Stimulated activated CD4-positive, alpha-beta T cell treated with anti-CD3 and anti-CD28 coated beads, TNF-alpha, amount 100 ng/mL, for 1 hour (primary cell): ENCODE measurements at places on chromosomes 3 and 15.
A peak's percentile ranks its signal among the peaks of the same experiment; 100 is the strongest.

GRCh38 chr3:63354160-63354559 lies 76.1 kb downstream of the SYNPR start:
- DNase-seq: no peak

DNA sequence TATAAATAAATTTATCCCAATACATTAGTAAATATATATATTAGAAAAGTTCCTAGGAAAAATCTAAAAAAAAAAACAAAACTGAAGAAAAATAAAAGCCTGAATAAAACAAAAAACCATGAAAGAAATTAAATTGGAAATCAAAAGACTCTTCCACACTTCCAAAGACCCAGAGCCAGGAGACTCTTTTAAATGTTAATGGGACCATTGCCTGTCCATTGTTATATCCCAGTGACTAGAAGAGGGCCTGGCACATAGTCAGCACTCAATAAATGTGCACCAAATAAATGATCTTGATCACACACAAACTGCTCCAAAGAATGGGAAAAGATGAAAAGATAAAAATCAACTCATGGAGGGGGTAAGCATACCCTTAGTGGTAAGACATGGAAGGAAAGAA lies 51.3 kb upstream of the CLDN18 start:
- no peak for DNase-seq

DNA sequence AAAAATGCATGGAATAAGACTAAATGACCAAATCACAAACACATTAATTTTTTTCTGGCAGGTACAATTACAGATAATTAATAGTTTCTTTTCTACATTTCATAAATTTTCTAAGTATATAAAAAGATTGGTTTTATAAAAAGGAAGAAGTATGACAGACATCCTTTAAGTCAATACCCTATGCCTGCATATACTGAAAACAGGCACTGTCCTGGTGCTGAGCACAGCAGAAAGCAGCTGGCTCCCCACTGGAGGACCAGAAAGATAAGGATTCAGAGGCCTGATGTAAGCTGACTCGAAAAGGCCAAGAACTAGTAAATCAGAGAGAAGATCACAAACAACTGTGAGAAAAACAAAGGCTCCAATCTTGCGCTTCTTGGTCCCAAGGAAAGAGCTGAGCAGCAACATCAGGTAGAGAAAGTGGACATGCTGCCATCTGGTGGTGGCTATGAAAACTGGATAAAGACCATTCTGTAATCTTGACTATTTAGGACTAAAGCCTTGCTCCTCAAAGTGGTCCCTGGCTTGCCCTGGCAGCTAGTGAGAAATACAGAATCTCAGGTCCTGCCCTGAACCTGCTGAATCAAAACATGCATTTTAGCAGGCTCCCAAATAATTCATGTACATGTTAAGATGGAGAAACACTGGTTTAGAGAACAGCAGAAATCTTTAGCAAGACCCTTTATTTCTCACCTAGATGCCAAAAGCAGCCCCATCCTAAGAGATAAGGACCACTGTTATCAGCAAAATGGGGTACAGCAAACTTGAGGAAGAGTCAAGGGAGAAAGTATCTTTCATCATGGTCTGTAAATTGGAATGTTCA lies 76.0 kb downstream of the TRANK1 start:
- DNase-seq: peak; percentile 22

GRCh38 chr15:57485869-57486268 lies 105.8 kb upstream of the MYZAP start:
- DNase-seq: no peak

DNA sequence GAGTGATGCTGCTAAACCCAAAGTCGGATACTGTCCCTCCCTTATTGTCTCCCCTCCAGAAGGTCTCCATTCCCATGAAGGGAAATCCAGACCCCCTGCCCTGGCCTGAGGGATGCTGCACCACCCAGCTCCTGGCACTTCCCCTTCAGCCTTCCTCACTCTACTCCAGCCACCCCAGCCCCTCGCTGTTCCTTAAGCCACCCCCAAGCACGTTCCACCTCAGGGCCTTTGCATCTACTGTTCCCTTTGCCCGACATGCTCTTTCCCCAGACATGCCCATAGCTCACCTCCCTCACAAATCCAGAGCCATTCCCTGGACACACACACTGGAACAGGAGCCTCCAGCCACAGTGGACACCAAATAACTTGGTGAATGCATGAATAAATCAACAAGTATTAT lies 8.1 kb downstream of the WNT7A start:
- DNase-seq: no peak

DNA sequence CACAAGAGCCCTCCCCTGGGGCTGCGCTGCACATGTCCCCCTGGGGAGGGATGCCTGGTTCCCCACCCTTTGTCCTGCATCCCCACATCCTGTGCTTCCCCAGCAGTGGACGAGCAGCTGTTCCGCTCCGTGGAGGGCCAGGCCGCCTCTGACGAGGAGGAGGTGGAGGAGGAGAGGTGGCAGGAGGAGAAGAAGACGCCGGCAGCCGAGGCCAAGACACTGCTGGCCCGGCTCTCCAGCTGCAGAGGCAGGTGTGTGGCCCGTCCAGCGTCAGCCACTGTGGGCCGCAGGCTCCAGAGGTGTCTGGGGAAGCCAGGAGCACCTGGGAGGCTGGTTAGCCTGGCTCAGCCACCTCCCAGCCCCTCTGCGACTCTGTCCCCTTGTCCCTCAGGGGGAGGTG lies 27.9 kb upstream of the GP9 start:
- DNase-seq: no peak

DNA sequence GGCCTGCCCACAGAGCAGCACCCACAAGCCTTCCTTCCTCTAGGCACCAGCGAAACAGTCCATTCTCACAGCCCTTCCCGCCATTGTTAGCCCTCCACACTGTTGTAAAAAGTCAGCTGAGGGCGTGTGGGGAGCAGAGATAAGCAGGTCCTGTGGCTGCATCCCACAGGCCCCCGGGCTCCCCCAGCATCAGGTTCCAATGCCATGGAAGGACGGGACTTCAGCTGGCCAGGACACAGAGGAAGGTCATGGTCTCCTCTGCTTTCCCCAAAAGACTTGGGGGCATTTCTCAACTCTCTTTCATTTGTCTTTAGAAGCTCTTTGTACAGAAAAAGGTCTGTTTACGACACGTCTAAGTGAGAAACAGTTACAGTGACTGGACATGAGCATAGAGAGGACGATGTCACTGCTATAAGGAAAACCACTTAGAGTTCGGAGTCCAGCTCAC lies 85.2 kb upstream of the HERC1 start:
- no peak for DNase-seq

- DNase-seq: no peak
These were observed 148.5 kb upstream of the CTDSPL start for GRCh38 chr3:37712918-37713817.

- no peak for DNase-seq
These were observed 288.8 kb upstream of the LMCD1 start for GRCh38 chr3:8212794-8213193.

- DNase-seq: no peak
These were observed 435.5 kb upstream of the TGFBR2 start for GRCh38 chr3:30170681-30171438.

DNA sequence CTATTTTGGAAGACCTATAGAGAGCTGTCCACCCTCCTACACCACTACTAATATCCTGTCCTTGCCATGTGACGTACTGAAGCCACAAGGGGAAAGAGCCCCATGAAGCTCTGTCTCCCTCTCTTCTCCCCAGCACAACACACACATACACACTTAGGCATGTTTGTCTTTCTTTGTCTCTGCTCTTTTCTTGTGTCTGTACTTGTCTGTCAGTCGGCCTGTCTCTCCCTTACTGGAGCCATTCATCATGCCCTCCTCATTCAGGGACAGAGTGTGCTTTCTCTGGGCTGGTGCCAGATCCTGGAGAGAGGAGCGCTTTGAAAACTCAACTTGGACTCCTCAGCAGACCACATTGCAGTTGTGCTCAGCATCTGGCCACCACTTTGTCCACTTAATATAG lies 47.6 kb downstream of the PSMD6 start:
- no peak for DNase-seq

GRCh38 chr3:51819709-51820406 lies 40.8 kb upstream of the IQCF6 start:
- no peak for DNase-seq

DNA sequence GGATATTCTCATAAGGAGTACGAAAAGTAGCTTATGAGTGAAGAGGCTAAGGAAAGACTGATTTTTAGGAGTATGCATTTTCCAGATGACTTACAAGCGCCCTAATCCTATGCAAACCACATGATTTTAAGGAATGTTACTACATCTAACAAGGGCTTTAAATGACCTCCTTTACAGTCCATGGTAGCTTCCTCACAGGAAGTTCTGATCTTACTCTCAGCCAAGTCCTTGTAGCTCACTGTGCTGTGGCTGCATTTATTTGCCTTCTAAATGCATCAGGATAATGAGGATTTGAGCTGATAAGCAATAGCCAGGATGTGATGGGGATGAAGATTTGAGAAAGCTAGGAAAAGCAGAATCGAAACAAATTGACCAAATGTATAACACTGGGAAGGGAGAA lies 896.0 kb downstream of the MCTP2 start:
- DNase-seq: no peak

DNA sequence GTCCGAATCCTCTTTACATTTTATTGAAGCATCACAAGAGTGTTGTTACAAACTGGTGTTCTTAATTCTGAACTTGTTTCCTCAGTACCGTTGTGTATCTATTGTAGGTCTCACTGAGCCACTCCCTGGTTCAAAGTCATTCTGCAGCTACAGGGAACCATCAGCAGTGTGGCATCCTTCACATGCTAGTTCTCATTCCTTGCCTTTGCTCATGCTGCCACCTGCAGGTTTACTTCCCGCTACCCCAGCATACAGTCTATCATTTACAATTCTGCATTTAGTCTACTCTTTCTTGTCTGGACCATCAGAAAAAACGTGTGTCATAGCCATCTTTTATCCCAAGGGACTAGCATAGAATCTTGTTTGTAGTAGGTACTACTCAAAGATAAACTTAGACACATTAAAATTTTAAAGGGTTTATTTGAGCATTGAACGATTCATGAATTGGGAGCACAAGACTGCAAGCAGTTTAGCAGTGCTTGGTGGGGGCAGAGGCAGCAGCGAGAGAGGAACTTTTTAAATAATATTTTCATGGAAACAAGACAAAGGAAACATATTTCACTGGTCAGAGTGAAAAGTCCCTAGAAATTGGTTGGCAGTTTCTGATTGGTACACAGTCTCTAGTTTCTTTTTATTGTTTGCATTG lies 402.1 kb downstream of the CADM2 start:
- DNase-seq: no peak

- DNase-seq: no peak
These were observed 172.4 kb downstream of the OXSM start for GRCh38 chr3:25962255-25962654.

- DNase-seq: no peak
These were observed 229.2 kb downstream of the UACA start for GRCh38 chr15:70533931-70534742.

DNA sequence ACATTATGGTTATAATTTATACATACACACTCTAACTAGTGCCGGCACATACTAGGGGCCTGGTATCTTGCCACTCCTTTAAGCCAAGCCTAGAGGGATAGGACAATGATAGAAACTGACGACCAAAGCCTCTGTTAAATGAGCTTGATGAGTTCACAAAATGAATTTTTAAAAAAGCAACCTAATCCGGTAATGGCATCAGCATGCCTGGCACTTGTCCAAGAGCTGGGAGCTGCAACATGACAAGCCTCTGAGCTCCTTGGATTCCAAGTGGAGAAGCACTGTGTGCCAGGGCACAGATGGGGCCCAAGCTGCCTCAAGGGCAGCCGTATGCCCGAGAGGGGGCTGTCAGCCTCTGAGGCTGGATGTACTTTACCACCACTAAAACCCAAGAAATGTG lies 9.7 kb downstream of the ETV5 start:
- no peak for DNase-seq

DNA sequence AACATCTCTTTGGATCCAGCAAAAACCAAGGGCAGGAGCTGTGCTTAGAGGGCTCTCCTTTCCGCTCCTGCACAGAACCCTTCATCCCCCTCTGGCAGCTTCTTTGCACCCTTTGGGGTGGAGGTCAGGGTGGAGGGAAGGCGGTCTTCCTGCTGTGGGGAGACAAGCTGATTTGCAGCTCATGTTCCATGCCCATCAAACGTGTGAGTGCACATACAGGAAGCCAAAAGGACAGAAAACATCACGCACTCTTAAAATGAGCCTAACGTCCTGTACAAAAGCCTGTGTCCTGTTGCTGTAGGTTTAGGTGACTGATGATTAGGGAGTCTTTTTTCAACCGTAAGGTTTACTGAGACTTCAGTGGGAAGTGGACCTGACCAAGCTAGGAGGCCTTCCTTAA lies 195.2 kb downstream of the PLCL2 start:
- DNase-seq: no peak

DNA sequence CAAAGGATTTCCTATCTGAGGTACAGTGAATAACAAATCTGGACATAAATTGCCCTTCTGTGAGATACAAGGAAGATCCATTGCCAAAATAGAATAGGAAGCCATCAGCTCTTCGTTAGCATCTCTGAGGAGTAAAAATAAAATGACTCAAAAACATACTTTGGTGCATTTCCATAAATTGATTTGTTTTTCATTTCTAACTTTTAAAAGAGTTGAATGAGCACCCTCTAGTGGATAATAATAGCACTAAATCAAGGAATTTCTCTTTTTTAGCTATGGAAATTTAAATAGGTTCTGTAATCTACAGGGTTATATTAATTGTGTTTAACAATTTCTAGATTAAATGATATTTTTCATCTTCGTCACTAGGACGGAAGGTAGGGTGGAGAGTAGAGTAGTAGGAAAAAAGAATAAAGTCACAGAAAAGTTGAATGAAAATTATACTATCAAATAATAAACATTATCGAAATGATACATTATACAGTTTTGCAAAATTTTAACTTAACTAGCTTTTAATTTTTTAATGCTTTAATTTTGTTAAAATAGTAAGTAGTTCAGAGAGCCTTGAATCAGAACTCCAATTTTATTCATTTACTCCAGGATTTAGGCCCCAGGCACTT lies 6.4 kb downstream of the NSUN3 start:
- no peak for DNase-seq

GRCh38 chr3:159487304-159487703 lies 501.3 kb upstream of the IL12A start:
- no peak for DNase-seq

GRCh38 chr3:99485286-99485685 lies 153.1 kb upstream of the COL8A1 start:
- DNase-seq: no peak

DNA sequence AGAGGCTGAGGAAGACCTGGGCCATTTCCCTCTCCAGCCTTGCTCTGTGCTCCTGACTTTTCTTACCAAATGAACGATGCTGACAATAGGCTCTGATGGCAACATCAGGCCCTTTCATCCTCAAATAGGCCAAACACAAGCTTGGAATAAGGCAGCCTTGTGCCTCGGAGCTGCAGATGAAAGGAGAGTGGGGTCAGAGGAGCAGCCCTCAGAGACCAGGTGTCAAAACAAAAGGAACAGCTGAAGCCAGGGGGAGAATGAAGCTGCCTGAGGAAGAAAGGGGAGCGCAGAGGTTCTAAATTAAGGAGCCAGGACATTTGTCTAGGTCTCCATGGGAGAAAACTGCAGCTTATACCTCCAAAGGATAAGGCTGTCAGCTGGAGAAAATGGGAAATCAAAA lies 5.1 kb downstream of the BFSP2 start:
- DNase-seq: no peak
